Stimulated activated CD4-positive, alpha-beta T cell treated with anti-CD3 and anti-CD28 coated beads, TNF-alpha, amount 100 ng/mL, for 48 hours (primary cell): ENCODE measurements at places on chromosomes 12 and 14.

DNA sequence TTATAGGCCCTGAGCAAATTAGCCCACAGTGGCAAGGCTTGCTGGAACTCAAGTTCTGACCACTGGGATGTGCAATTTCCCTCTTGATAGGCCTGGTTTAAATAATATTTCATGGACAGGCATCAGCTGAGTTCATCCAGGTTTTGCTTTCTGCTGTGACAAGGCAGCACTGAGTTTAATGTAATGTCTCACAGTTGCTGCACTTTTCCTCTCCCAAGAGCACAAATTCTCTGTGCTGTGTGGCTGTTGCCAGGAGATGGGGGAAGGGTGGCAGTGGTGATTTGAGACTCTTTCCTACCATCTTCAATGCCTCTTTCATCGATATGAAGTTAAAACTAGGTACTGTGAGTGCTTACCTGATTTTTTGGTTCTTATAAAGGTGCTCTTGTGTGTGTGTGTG is 272.8 kb upstream of the STXBP6 start:
- DNase-seq: no peak

DNA sequence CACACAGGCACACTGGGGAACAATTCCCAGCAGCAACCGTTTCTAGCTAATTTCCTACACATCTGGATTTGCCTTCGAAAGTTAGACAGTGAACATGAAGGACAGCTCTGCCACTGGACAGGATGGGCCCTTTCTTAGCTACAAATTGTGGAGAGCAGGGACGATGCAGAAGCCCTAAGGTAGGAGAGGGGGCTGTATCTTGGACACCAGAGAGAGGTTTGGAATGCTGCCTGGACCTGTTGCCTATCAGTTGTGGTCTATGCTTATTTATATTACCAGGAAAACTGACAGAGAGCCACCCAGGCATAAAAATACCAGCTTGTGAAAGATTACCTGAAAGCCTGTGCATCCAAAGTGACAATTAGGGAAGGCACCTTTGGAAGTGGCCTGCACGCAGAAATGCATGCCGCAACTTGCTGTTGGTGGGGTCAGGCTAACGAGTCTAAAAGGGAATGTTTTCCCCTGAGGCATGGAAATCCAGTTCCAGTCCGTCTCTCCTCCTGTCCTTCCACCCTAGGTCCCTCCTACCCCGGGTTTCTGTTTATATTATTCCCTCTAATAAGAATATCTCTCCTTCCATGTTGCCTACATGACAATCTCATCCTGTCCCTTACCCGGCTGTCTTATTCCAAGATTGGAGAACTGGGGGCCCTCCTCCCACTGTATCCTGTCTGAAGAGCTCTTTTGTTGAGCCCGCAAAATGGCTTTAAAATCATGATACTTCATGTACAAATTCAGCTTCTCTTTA is 60.2 kb downstream of the MDM2 start:
- DNase-seq: no peak

- no peak for DNase-seq
These were observed 49.4 kb downstream of the NOVA1 start for GRCh38 chr14:26548406-26548805.

DNA sequence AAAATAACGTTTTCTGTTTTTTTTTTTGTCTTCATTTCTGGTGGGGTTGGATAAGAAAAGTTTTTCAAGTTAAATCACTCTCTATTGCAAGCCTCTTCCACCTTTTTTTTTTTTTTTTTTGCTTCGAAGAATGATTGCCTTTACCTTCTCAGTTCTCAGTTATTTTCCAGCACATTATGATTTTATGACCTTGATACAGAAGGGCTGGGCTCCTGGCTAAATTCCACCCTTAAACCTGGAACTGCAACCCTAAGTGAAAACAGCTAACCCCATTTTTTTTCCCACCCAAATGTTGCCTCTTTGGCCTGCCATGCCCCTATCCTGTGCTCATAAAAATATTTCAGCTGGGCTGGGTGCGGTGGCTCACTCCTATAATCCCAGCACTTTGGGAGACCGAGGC is 31.4 kb downstream of the PSEN1 start:
- no peak for DNase-seq

GRCh38 chr12:26114720-26115401 is 10.0 kb downstream of the BHLHE41 start:
- DNase-seq: no peak

DNA sequence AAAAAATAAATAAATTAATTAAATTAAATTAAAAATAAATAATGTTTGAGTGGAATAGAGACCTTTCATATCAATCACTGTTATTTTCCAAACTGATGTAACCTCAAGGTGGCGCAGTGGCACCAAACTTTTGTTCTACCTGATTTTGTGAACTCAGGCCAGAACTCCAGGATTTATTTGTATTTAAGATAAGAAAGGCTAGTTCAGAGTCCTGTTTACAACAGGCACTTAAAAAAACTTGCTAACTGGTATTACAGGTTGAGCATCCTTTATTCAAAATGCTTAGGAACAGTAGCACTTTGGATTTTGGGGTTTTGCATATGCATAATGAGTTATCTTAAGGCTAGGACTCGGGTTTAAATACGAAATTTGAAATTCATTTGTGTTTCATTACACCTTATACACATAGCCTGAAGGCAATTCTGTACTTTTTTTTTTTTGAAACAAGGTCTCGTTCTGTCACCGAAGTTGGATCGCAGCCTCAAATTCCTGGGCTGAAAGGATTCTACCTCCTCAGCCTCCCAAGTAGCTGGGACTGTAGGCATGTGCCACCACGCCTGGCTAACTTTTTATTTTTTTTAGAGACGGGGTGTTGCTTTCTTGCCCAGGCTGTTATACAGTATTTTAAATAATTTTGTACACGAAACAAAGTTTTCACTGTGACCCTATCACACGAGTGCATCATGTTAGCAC is 32.4 kb downstream of the YY1 start:
- DNase-seq: no peak

DNA sequence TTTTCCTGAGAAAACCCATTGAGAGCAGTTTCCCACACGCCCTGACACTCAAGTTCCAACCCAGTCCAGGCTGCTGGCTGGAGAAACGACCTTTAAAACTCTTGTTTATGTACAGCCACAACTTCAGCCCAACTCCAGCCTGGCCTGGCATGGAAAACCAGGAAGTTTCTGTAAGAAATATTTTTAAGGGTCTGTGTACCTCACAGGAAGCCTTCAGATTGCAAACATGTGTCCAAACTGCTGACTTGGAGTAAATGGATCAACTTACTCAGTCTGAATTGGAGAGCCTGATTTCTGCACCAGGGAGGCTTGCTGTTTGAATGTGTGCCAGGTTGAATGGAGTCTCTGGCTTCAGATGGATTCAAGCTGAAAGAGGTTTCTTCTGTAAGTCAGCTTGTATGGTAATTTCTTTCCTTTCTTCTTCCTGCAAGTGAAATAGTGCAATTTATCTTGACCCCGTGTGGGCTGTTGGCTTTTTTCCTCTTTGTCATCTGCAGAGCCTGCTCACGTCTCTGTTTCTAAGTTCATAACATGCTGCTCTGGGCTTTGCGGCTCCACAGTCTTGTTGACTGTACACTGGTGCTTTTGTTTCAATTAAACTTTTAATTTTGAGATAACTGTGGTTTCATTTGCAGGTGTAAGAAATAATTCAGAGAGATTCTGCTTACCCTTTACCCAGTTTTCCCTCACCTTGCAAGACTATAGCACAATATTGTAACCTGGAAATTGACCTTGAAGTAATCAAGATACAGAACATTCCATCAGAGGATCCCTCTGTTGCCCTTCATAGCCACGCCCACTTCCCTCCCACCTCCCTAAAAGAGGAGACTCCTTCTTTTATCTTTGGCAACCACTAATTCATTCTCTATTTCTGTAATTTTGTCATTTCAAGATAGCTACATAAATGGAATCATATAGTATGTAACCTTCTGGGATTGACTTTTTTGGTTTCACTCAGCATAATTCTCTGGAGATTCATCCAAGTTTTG is 109.7 kb upstream of the PRMT8 start:
- DNase-seq: no peak

GRCh38 chr12:103640410-103640809 is 53.3 kb downstream of the STAB2 start:
- DNase-seq: no peak

- no peak for DNase-seq
These were observed 388.6 kb downstream of the CCDC91 start for GRCh38 chr12:28578833-28579252.

GRCh38 chr12:129870796-129871195 is 33.0 kb downstream of the TMEM132D start:
- DNase-seq: no peak

DNA sequence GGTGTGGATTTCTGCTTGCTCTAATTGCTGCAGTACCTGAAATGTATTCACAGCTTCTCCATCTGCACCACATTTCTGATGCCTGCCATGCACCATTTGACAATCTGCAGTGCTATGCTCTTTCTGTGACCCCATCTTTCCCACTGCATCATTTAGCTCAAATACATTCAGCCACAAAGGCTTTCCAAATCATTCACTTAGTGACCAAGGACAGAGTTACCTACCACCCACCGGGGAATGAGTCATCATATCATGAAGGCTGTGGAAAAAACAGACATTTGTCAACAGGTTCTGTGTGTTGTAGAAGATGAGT is 465.5 kb upstream of the ATP2B1 start:
- no peak for DNase-seq

GRCh38 chr14:54549862-54550261 is 17.1 kb upstream of the SAMD4A start:
- DNase-seq: no peak

- no peak for DNase-seq
These were observed 21.8 kb downstream of the DERA start for GRCh38 chr12:15932971-15933370.

DNA sequence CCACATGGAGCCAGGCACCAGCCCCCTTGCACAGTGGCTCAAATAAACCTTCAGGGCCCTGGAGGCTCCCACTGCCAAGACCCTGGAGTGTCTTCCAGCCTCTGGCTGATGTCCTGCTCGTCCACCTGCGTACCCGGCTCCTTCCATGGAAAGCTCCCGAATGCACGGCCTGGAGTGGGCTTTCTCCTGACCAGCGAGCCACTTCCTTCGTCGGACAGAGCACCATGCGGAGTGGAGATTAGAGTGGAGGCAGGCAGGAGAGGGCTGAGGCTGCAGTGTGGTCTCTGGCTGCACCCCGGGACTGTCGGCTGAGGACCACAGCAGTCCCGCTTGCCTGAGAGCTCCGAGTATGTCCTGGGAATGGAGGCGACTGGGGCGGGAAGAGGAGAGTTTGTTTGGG is 93.7 kb upstream of the SFSWAP start:
- no peak for DNase-seq

GRCh38 chr14:37118673-37119366 is 53.6 kb downstream of the SLC25A21 start:
- DNase-seq: no peak

GRCh38 chr14:69055125-69055524 is 76.0 kb upstream of the ACTN1 start:
- no peak for DNase-seq

DNA sequence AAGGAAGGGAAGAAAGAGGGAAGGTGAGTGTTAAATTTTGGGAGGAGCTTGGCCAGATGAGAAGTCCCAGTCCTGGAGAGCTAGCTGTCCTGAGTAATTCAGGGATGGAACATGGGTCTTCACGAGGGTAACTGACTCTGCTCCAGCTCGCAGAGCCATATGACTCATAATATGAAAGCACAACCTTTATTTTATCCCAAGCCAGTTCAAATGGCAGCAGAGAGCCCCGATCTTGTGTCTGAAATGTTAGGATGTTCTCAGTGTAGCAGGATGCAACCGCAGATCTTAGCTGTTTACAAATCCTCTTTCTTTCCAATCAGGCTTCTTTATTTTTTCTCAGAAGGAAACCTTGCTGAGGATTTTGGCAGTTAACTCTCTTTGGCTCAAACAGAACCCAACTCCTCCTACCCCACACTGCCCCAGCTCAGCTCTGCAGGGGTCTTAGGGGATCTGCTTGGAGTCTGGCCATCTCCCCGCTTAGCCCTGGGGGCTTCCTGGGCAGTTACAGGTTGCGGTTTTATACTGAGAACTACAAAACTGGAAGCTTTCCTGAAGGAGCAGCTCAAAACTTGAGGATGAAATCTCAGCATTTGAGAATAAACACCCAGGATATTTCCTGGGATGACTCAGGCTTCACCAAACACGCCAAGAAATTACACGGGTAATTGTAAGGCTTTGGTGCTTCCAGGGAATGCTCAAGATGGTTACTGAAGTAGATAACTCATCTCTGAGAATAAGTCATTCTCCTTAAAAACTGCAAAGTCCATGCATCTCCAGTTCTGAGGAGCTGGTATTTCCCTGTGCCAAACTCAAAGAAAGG is 92.5 kb downstream of the VCPKMT start:
- DNase-seq: no peak

GRCh38 chr12:72134246-72135020 is 137.7 kb upstream of the TRHDE start:
- DNase-seq: no peak

- DNase-seq: no peak
These were observed 324.1 kb upstream of the FLRT2 start for GRCh38 chr14:85205875-85206274.

- DNase-seq: no peak
These were observed 780.2 kb upstream of the TBX3 start for GRCh38 chr12:115464111-115464581.

GRCh38 chr14:77495334-77495733 is 3.3 kb downstream of the ISM2 start:
- DNase-seq: no peak

GRCh38 chr14:104020471-104020870 is 65.0 kb upstream of the ASPG start:
- DNase-seq: no peak

DNA sequence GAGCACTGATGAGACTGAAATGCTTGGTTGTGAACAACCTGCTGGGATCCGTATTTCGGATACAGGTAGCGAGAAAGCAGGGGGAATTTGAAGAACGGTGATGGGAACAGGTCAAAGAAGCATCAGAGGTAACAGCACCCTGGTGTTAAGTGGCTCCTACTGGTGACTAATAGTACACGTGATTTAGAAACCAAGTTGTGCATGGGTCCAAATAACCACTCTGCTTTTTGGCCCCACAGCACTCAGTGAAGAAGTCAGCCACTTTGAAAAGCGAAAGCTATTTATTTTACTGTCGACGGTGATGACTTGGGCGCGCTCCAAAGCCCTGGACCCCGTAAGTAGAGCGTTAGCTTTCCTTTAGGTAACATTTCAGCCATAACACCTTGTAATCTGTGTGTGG is 16.7 kb downstream of the AK7 start:
- DNase-seq: no peak

- DNase-seq: no peak
These were observed 593 bp downstream of the PIP4P1 start for GRCh38 chr14:20460458-20461224.

GRCh38 chr12:102876883-102877282 is 40.2 kb downstream of the PAH start:
- DNase-seq: no peak

GRCh38 chr12:3139760-3140159 is 62.6 kb downstream of the TSPAN9 start:
- DNase-seq: no peak

GRCh38 chr12:53599579-53599978 is 26.6 kb downstream of the ATF7 start:
- no peak for DNase-seq

GRCh38 chr12:68042212-68042699 is 53.0 kb downstream of the IFNG-AS1 start:
- no peak for DNase-seq
